DMS79 (cell line): ENCODE measurements at places on chromosomes 13 and 19.

GRCh38 chr13:113997845-113998751 is 24.2 kb upstream of the C13orf46 start:
- no peak for DNase-seq

GRCh38 chr13:48749699-48750473 is 96.2 kb downstream of the CYSLTR2 start:
- DNase-seq = no peak

DNA sequence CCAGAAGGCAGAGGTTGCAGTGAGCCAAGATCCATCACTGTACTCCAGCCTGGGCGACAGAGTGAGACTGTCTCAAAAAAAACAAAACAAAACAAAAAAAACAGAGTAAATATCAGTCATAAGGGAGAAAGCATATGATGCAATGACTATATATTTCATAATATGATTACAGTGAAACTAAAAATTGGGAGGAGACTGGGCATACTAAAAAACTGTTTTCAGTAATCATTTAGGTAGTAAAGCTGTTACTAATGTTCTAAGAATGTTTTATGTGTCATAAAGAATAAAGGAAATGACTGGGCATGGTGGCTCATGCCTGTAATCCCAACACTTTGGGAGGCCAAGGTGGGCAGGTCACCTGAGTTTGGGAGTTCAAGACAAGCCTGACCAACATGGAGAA is 15.9 kb downstream of the ZNF573 start:
- no peak for DNase-seq

DNA sequence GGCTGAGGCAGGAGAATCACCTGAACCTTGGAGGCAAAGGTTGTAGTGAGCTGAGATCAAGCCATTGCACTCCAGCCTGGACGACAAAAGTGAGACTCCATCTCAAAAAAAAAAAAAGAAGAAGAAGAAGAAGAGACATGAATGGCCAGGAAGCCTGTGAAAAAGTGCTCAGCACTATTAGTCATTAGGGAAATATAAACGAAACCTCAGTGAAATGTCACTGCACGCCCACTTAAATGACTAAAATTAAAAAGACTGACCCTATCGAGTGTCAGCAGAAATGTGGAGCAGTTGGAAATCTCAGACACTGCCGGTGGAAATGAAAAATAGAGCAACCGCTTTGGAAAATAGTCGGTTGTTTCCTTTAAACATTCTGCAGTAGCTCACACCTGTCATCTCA is 5.5 kb upstream of the TYROBP start:
- DNase-seq = no peak

GRCh38 chr19:44924243-44924725 is 9.9 kb downstream of the APOC1 start:
- no peak for DNase-seq

DNA sequence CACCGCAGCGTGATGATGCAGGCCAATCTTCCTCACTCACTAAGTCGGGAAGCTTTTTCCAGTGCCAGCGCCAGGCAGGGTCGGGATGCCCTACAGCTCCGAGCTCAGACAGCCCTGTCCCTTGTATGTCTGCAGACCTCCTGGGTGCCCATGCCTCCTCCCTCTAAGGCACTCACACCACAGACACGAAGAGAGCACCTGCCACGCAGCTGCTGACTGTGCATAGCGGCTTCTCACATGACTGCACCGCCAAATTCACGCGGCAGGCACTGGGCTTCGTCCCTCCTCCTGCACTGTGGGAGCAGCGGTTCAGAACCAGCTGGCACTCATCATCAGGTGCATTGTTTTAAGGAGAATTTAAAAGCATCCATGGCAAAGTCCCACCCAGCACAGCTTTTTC is 88.1 kb downstream of the SLC7A1 start:
- DNase-seq = peak; percentile 70

DNA sequence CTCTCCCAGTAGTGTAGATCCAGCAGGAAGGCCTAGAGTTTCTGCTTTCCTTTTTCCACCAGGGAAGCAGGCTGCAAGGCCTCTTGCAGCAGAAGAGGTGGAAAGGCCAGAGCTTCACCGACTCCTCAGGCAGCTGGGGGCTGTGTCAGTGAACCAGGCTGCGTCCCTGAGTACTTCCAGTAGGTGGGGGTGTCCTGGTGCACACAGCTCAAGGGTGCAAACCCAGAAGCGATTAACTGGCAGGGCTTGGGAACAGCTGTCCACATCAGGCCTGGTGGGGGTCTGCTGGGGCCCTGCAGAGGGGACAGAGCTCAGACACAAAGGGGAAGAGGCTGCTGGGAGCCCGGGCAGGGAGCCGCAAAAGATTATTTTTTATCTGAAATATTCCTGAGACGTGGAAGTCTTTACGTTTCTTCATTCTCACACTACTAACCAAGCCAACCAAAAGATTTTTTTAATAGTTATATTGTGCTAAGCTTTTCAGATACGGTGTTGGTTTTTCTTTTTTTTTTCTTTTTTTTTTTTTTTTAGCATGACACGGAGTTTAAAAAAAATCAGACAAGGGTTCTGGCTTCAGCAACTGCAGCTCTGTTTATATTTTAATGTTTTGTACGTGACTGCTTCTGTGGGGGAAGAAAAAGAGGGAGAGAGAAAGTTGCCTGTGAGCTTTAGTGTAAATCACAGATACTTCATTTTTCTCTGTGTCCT is 11.0 kb downstream of the TSHZ3 start:
- no peak for DNase-seq

GRCh38 chr13:111280226-111280625 is 40.2 kb upstream of the TEX29 start:
- DNase-seq = no peak

DNA sequence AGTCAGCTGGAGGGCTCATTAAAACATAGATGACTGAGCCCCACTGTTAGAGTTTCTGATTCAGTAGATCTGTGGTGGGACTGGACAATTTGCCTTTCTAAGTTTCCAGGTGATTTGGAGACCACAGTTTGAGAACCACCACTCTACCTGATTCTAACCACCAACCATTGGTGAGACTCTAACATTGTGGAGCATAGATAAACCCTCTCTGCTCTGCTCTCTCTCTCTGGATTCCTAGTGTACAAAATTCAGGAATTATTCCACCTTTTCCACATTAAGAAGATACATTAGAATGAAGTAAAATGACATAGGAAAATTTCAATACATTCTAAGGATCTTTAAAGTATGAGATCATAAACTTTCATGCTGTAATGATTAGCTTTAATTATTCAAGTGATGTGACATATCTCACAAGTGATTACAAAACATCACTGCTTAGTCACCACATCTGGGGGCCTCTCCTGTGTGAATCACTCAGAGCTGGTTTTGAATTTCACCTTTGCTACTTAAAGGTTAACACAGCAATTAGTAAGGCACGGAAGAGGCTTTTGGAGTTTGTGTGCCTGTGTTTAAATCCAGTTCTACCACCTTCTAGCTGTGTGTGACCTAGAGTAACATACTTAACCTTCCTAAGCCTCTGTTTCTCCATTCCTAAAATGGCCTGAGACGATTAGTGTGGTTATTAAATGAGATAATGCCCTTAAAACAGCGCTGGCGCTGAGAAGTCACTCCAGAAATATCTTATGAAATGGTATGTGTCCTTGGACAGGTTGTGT is 78.5 kb upstream of the NBEA start:
- DNase-seq = no peak

DNA sequence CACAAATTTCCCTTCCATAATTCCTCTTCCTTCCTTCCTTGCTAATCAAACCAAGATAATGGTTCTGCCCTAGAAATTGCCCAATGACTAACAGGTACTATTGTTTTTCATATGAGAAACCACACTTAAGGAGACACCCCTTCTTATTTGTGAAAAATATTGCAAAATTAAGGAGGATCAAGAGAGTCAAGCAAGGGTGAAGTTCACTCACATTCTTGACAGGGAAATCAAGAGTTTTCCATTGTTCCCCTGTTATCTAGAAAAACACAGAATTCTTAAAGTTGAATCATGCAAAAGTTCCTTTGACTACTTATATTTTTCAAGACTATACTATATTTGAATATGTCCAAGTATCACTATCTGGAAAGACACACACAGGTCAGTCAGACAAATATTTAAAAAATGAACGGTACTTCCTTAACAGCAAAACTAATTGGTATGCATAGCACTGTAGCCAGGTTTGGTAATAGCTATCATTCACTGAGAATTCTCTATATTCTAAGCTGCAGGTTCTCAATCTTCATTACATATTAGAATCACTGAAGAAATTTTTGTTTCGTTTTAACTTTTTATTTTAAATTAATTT is 897.2 kb downstream of the DIAPH3 start:
- no peak for DNase-seq

- DNase-seq = no peak
These were observed 6.7 kb upstream of the GNA15 start for GRCh38 chr19:3129112-3129511.

DNA sequence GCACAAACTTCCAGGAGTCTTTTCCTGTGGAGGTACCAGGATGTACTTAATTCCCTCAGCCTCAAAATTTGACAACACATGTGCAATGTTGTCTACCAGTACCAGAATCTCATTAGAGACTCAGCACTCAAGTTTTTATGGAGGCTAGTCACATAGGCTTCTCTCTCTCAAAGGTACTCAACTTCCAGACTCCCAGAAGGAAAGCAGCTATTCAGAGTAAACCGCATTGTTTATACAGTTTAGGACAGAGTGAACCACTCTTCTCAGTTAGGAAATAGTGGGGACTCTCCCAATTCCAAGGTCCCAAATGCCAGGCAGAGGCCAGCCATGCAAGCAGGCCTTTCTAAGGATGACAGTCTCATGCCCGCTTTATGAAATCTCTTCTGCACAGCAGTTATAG is 8.5 kb upstream of the C1QTNF9B start:
- DNase-seq = no peak

DNA sequence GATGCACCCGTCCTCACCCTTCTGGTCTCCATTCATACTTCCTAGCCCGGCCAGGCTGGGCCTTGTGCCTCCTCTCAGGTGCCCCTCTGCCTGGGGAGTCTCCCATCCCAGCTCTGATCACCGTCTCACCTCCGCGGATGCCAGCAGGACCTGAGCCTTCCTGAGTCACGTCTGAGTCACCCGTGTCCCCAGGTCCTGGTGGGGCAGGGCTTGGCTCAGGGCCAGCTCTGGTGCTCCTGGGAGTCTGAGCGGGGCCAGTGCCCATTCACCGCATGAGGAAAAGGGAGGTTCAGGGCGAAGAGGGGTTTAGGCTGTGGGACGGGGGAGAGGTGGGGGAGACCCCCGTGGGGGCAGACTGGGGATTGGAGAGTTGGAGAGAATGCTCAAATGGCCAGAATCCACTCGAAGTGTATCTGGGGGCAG is 593 bp downstream of the ATP8B3 start:
- no peak for DNase-seq

GRCh38 chr13:35518337-35518946 is 42.0 kb upstream of the MAB21L1 start:
- DNase-seq = no peak

DNA sequence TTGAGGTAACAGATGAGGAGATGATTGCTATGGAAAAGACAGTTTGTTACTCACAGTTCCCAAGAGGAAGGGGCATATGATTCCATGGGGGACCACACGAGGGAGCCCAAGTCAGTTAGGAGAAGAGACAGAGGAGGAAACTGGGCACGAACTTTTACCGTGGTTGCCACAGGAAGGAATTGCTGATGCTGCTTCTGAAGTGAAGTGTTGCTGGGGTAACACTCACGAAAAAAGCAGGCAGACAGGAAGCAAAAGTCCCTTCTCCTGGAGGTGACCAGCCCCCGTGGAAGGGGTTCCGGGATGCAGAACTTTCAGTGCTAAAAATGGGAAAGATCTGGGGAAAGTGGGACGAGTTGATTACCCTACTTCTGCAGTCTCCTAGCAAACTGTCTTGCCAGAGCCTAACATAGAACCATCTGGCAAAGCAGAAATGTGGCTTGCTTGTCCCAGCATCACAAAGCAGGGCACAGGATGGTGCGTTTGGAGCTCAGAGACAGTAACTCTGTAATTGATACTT is 35.4 kb upstream of the MAP3K10 start:
- no peak for DNase-seq

- DNase-seq = no peak
These were observed 292.7 kb downstream of the SUCLA2 start for GRCh38 chr13:47708386-47708785.

- no peak for DNase-seq
These were observed 56.4 kb upstream of the NPAS1 start for GRCh38 chr19:46963093-46963734.

DNA sequence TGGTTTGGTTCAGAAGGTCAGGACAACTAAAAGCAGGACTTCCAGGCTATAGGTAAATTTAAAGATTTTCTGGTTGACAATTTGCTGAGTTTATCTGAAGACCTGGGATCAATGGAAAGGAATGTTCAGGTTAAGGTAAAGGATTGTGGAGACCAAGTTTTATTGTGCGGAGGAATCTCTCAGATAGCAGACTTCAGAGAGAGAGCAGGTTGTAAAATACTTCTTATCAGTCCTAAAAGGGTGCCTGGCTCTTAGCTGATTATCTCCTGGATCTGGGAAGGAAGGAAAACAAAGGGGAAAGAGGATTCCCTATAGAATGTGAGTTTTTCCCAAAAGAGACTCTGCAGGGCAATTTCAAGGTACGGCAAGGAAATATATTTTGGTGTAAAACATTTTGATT is 851.5 kb downstream of the DACH1 start:
- DNase-seq = no peak

GRCh38 chr13:109738298-109738746 is 48.1 kb downstream of the IRS2 start:
- DNase-seq = no peak

GRCh38 chr13:48978942-48979601 is 3.4 kb downstream of the FNDC3A start:
- no peak for DNase-seq

- DNase-seq = no peak
These were observed 25.6 kb upstream of the ZNF91 start for GRCh38 chr19:23420824-23421223.

DNA sequence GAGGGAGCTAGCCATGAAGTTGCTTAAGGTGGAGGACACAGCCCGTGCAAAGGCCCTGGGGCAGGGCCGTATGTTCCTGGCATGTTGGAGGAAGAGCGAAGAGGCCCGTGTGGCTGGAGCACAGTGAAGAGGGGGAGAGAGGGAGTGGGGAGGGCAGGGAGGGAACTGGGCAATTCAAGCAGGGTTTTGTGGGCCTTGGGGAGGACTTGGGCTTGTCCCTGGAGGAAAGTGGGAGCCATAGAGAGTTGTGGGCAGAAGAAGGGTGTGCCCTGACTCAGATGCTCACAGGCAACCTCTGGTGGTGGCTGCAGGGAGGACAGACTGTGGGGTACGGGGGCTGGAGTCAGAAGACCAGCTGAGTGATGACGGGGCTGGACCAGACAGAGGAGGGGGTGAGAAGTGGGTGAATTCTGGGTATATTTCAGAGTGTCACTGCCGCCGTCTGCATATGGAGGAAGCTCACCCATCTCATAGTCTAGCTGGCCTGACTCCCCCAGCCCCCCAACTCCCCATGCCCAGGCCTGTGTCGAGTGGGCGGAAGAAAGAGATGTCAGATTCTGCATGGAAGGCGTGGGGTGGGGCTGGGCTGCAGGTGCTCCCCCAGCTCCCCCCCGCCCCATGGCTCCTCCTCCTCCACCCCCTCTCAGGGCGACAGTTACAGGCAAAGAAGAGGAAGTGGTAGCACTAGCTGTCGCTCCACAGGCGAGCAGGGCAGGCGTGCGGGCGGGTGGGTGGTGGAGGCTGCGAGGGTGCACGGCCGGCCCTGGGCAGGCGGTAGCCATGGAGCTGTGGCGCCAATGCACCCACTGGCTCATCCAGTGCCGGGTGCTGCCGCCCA is at the start of gene VAV1:
Gene VAV1, plus strand, starts transcription at position 681 of the 838 bp plus-strand sequence. Its CDS starts 100 bp downstream, at position 781.
- no peak for DNase-seq
